ENCODE measurements at places on chromosomes 13 and 19.

GRCh38 chr13:37407156-37407555 lies 191.4 kb downstream of the POSTN start:
- no peak for DNase-seq

GRCh38 chr13:19090495-19090894 lies 91.1 kb downstream of the TUBA3C start:
- no peak for DNase-seq

DNA sequence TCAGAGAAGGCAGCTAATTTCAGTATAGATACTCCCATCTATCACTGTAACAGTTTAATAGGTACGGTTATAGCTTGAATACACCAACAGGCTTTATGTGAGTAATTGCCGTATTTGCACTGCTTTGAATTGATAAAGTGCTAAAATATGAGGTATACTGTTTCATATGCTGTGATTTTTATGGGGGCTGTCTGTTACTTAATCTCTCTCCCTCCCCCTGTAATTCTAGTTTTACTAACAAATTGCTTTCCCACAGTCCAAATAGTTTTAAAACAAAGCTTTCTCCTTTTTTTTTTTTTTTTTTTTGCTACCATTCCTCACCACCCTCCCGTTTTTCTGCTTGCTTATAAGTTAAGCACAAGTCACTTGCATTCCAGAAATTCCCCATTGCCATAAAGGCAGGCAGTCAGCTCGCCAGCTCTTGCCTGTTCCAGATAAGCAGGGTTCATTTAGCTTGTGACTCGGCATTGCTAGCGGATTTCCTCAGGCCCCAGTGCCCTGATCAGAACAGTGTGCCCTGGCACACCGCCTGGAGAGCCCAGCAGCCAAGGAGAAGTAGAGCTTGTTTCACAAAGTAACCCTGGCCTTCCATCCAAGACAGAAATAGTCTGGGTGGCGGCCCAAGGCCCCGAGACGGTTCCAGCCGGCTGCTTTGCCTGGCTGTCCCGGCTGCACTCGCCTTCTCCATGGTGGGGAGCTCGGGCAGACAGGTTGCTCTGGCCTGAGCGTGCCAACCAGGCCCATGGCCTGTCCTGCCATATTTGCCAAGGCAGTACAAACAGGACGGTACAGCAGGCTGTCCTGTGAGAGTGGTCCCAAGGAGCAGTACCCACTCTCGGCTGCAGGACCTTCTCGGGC lies 43.5 kb upstream of the NPAS1 start:
- no peak for DNase-seq

GRCh38 chr13:76854894-76855293 lies 31.3 kb downstream of the KCTD12 start:
- DNase-seq, result no peak

DNA sequence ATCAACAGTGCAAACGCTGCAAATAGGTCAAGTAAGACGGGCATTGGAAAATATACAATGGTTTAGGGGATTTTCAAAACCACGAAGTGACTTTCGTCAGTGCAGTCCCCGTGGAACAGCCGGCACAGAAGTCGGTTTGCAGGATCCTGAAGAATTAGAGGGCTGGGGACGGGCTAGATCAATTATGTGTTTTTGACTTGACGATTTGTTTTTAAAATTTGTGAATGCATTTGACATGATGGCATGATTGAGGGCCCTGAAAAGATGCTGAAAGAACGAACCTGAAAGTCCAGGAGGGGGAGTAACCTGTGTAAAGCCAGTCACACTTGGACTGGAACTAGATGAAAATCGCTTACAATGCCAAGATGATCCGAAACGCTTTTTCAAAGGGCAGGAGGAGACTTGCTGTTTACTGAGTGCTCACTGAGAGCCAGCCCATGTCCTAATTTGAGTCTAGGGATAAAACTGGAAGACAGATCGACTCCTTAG lies 8.9 kb upstream of the DGKH start:
- DNase-seq, result no peak

All from activated T-cell treated with anti-CD3 and anti-CD28 coated beads, Interleukin-2, amount 50 U/mL, for 1 hour (primary cell).